Neural progenitor cell (in vitro differentiated cells): ENCODE measurements at places on chromosomes 7 and 10.

GRCh38 chr10:59830601-59831259, 75.6 kb downstream of the CCDC6 start:
- no peaks in the 10 kb centered on the region for H3K36me3 ChIP-seq
- no peaks in the 10 kb centered on the region for H3K27me3 ChIP-seq
- H3K4me3 ChIP-seq = no peak overlapping the region
- H3K4me1 ChIP-seq = peaks cover 12% of the 10 kb centered on the region
- DNase-seq = peak; percentile 86

GRCh38 chr10:29063806-29064644, 224.8 kb upstream of the LYZL1 start:
- no peaks in the 10 kb centered on the region for H3K36me3 ChIP-seq
- H3K27me3 ChIP-seq = no peaks in the 10 kb centered on the region
- H3K4me3 ChIP-seq = no peak overlapping the region
- DNase-seq = no peak

DNA sequence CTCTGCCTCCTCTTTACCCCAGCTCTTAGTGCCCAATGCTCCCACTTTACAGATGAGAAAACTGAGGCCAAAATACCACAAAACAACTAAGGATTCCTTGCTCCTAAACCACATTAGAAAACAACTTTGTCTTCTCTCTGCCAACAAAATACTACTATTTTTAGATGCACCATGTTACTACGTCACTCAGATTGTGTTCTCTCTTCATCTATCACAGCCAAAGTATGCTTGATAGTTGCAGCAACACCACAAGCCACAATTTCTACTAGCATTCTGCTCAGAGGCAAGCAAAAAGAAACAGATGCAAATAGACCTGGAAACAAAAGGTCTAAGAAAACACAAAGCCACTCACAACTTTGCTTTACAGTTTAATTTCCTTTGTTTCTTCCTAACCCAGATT, 3.3 kb upstream of the PDE1C start:
- peaks cover 68% of the 10 kb centered on the region for H3K27me3 ChIP-seq
- H3K4me1 ChIP-seq = no peaks in the 10 kb centered on the region
- H3K27ac ChIP-seq = no peak overlapping the region
- H3K4me3 ChIP-seq = no peak overlapping the region

DNA sequence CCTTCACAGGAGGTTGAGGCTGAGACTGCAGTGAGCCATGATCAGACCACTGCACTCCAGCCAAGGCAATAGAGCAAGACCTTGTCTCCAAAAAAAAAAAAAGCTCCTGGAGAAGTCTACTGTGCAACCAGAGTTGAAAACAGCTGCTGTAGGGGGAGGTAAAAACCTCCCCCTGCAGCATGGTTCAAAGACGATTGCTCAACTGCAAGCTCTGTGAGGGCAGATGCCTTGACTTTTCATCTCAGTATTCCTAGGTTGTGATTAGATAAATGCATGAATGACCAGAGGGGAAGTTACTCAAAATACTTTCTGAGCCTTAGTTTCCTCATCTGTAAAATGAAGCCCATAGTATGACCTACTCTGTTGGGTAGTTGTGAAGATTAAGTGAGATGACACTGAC, 25.0 kb upstream of the PPA1 start:
- no peak for DNase-seq
- H3K36me3 ChIP-seq = no peaks in the 10 kb centered on the region
- H3K27ac ChIP-seq = no peak overlapping the region

DNA sequence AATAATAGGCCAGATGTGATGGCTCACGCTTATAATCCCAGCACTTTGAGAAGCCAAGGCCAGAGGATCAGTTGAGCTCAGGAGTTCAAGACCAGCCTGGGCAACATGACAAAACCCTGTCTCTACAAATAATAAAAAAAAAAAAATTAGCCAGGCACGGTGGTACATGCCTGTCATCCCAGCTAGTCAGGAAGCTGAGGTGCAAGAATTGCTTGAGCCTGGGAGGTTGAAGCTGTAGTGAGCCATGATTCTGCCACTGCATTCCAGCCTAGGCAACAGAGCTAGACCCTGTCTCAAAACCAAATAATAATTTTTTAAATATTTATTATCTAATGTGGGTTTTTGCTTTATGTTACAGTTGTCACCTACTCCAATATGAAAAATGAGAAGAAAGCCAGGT, 178.9 kb downstream of the ADK start:
- no peak overlapping the region for H3K27ac ChIP-seq
- no peaks in the 10 kb centered on the region for H3K27me3 ChIP-seq
- H3K36me3 ChIP-seq = no peaks in the 10 kb centered on the region
- H3K4me1 ChIP-seq = no peaks in the 10 kb centered on the region
- no peak overlapping the region for H3K4me3 ChIP-seq

DNA sequence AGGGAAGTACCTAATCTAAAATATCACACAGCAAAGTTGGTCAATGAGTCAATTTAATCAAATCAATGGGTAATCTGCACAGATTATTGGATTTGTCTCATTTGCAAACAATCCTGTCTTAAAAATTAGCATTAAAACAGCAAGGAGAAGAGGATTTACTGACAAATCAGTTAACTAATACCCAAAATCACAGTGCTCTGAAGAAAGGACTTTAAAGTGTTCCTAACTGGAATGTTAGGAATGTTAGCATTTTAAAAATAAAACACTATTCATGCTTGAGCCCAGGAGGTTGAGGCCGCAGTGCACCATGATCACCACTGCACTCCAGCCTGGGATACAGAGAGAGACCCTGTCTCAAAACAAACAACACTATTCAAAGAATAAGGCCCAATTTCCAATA, 83.1 kb downstream of the CHCHD3 start:
- H3K27me3 ChIP-seq = no peaks in the 10 kb centered on the region
- H3K4me1 ChIP-seq = peaks cover 57% of the 10 kb centered on the region
- peak overlapping the region; percentile 0 for H3K27ac ChIP-seq
- H3K4me3 ChIP-seq = no peak overlapping the region
- DNase-seq = peak; percentile 28

- H3K4me3 ChIP-seq = no peak overlapping the region
- DNase-seq = no peak
These were observed 19.4 kb downstream of the GATA3 start for GRCh38 chr10:8073691-8074416.

DNA sequence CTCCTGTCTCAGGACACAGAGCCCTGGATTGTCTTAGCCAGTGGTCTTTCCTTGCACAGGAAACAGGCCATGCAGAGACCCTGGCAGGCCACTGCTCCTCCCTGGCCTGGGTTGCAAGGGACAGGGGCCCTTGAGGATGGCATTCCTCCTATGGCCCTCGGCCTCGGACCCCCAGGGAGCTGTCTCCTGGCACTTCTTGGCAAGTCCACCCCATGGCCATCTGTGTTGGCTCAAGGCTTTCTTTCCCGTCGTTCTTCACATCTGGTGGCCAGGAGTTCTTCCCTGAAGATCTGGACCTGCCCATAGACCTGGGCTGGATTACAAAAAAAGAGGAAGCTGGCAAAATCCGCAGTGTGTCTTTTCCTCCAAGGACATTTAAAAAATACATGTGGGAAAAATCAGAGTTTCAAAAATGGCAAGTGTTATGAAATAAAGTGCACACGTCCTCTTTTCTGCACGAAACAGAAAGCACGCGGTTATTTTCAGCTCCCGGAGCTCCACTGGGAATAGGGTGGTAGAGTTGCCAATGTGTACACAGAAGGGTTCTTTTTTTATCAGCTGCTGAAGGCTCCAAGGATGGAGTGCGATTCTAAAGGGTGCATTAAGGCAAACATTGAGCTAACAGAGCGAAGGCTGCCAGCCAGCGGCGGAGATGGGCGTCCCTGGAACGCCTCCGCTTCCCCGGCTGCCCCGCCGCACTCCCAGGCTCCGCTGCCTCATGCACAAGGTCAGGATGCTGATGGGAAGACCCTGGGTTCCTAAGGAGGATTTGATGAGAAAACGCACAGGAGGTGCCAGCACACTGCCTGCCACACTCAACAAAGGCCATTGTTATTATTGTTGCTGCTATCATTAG, 62.8 kb upstream of the FAM20C start:
- no peaks in the 10 kb centered on the region for H3K36me3 ChIP-seq
- H3K4me1 ChIP-seq = no peaks in the 10 kb centered on the region
- H3K27ac ChIP-seq = no peak overlapping the region
- H3K27me3 ChIP-seq = no peaks in the 10 kb centered on the region
- DNase-seq = no peak

DNA sequence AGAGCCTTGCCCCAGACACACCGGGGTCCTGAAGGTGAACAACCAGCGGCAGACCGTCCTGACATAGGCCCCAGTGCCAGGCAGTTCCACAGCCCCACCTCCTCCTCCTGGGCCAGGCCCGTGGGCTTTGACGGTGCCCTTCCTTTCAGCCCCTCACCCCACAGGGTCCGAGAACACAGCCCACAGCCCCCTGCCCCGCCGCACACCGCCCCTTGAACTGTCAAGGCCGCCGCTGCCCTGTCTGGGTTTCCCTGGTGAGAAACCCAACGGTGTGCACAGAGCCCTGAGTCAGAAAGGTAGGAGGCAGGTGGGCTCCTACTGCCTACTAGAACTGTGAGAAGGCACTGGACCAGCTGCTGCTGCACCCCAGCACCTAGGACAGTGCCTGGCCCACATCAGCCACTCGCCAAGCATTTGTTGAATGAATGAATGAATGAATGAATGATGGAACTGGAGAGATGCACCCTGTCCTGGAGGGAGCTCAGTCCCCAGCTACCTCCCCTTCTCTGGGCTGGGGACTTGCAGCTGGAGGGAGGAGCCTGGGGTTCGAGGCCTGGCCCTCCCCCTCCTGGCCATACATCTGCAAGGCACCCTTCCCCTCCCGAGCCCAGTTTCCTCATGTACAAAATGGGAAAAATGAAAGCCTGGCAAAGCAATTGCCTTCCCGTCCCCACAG, 117.9 kb downstream of the SLIT1 start:
- peaks cover 5% of the 10 kb centered on the region for H3K27me3 ChIP-seq
- H3K36me3 ChIP-seq = no peaks in the 10 kb centered on the region
- no peak overlapping the region for H3K4me3 ChIP-seq
- H3K4me1 ChIP-seq = no peaks in the 10 kb centered on the region

- no peaks in the 10 kb centered on the region for H3K4me1 ChIP-seq
- H3K27ac ChIP-seq = no peak overlapping the region
- H3K27me3 ChIP-seq = no peaks in the 10 kb centered on the region
- no peak overlapping the region for H3K4me3 ChIP-seq
- no peak for DNase-seq
- H3K36me3 ChIP-seq = no peaks in the 10 kb centered on the region
These were observed 31.0 kb upstream of the CBLL1 start for GRCh38 chr7:107712896-107713295.

DNA sequence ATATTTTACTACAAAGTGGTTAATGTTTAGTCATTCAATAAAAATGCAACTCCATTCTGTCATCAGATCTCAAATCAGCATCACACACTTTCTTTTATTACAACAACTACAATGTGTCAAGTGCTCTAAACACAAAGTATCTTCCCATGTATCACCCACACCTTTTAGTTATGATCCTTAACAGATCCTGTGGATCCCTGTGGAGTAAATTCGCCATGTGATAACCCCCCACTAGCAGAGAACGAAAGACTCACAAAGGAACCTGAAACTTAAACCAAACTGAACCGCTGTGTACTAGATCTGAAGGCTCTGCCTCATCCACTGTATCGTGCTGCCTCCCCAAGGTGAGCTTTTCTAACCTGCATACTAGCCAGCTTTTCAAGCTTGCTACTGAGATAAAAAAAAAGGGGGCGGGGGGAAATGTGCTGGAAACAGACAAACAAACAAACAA, 1.7 kb downstream of the DPY19L1 start:
- H3K27me3 ChIP-seq = no peaks in the 10 kb centered on the region
- peak; percentile 68 for DNase-seq
- H3K27ac ChIP-seq = no peak overlapping the region
- peak overlapping the region; percentile 74 for H3K4me3 ChIP-seq
- no peaks in the 10 kb centered on the region for H3K36me3 ChIP-seq
- peaks cover 16% of the 10 kb centered on the region for H3K4me1 ChIP-seq
